ENCODE measurements at places on chromosomes 2 and 18. TPM values are rescaled to one million over a fixed set of nuclear protein-coding genes. Genes with fewer than 3 reads are reported as not detected.

Gene NAT8
- total RNA-seq, result not detected

Gene AQP12B
- total RNA-seq, result not detected

Gene UNC80
- total RNA-seq, result not detected

- no peak overlapping the region for H3K4me3 ChIP-seq
- no peaks in the 10 kb centered on the region for H3K27me3 ChIP-seq
- peaks cover 52% of the 10 kb centered on the region for H3K36me3 ChIP-seq
- no peak overlapping the region for H3K27ac ChIP-seq
- no peak for DNase-seq
- H3K4me1 ChIP-seq, result peaks cover 2% of the 10 kb centered on the region
These were observed 85.5 kb downstream of the AGPS start for GRCh38 chr2:177478029-177478428.

- H3K4me1 ChIP-seq, result no peaks in the 10 kb centered on the region
- DNase-seq, result no peak
- peaks cover 9% of the 10 kb centered on the region for H3K27me3 ChIP-seq
- H3K4me3 ChIP-seq, result no peak overlapping the region
- H3K27ac ChIP-seq, result no peak overlapping the region
These were observed 21.6 kb upstream of the RAB6C start for GRCh38 chr2:129957891-129958290.

GRCh38 chr2:23626701-23627230, 241.8 kb downstream of the KLHL29 start:
- H3K27me3 ChIP-seq, result peaks cover 4% of the 10 kb centered on the region
- no peak for DNase-seq
- H3K36me3 ChIP-seq, result no peaks in the 10 kb centered on the region
- no peaks in the 10 kb centered on the region for H3K4me1 ChIP-seq
- no peak overlapping the region for H3K4me3 ChIP-seq
- no peak overlapping the region for H3K27ac ChIP-seq

GRCh38 chr2:105412584-105412983, 13.7 kb upstream of the FHL2 start:
- no peaks in the 10 kb centered on the region for H3K4me1 ChIP-seq
- H3K4me3 ChIP-seq, result no peak overlapping the region
- DNase-seq, result no peak

DNA sequence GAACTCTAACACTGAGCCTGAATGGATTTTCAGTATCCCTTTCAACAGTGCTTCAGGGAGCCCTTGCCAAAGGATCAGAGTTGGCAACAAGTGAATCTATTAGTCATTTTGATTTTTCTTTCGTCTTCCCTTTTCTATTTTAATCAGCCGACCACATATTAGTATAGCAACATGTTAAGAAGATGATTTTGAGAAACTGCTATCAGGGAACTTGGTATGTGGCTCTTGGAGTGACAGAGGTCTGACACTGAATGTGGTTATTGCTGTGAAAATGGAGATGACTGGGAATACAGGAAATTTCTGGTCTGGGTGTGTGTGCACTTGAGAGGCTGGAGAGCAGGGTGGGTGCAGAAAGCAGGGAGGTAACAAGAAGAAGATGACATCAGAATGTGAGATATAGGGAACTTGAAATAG, 28.7 kb upstream of the IL1RL1 start:
- peaks cover 10% of the 10 kb centered on the region for H3K36me3 ChIP-seq
- no peak overlapping the region for H3K27ac ChIP-seq
- no peak for DNase-seq
- peaks cover 33% of the 10 kb centered on the region for H3K4me1 ChIP-seq
- H3K4me3 ChIP-seq, result no peak overlapping the region

GRCh38 chr2:8584174-8585066, 97.4 kb upstream of the ID2 start:
- H3K27ac ChIP-seq, result peak overlapping the region; percentile 76
- peak overlapping the region; percentile 72 for H3K4me3 ChIP-seq
- no peak for DNase-seq

- no peak overlapping the region for H3K4me3 ChIP-seq
- H3K27ac ChIP-seq, result no peak overlapping the region
- DNase-seq, result no peak
- H3K4me1 ChIP-seq, result peaks cover 16% of the 10 kb centered on the region
These were observed 347.4 kb downstream of the PARD3B start for GRCh38 chr2:204892506-204893255.

DNA sequence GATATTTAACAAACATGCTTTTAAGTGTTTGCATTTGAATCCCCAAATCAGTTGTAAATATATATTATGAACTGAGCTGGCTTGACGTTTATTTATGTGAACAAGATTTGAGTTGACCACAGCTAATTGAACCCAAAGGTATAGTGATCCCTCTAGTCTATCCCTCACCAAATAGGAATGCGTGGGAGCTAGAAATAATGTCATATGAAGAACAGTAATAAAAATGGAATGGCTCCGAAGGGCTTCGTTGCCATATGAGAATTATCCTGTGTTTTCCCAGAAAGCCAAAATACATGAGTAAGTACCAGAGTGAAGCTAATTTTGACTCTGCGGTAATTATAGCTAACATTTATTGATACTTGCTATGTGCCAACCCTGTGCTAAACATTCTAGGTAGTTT, 142.7 kb downstream of the ADCYAP1 start:
- H3K27ac ChIP-seq, result no peak overlapping the region
- H3K4me1 ChIP-seq, result no peaks in the 10 kb centered on the region
- DNase-seq, result no peak
- H3K36me3 ChIP-seq, result no peaks in the 10 kb centered on the region

Data from activated naive CD8-positive, alpha-beta T cell treated with anti-CD3 and anti-CD28 coated beads, Interleukin-2, amount 10 ng/mL, durations not matched to agents 7 days and 5 days (primary cell).